ENCODE measurements at places on chromosomes 11 and 22.

GRCh38 chr22:17684245-17684644 lies 45.7 kb downstream of the BCL2L13 start:
- DNase-seq = no peak

- DNase-seq = no peak
These were observed 13.8 kb upstream of the KAT5 start for GRCh38 chr11:65698205-65698604.

DNA sequence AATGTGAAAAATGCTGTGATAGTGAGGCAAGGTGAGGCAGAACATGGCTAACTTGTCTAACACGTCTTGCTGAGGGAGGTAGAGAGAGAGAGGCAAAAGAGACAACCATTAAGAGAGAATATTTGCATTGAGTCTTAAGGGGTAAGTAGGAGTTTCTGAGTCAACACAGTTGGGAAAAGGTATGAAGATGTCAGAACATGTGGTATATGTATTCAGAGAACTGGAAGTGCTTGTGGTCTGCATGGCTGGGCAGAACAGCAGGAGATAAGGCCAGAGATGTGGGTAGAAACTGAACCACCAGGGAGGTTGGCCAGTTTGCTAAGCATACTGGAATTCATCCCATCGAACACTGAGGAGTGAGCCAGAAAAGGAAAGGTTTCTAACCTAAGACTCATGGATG lies 25.0 kb upstream of the SLC5A1 start:
- no peak for DNase-seq

- DNase-seq = no peak
These were observed 53.6 kb downstream of the LRRC32 start for GRCh38 chr11:76616676-76617552.

DNA sequence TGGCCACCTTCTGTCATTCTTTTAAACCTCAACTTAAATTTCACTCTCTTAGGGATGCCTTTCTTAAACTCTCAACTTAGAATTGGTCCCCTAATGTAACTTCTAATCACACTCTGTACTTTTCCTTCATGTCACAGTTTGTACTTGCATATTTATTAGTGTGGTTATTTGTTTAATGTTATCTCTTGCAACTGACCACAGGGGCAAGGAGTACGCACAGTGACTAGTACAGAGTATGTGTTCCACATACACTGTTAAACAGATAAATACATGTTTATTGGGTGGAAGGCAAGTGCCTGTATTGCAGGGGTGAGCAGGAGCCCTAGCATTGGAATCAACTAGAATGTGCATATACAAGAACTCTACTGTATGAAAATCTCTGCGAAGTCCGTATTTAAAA lies 554.0 kb downstream of the INSC start:
- DNase-seq = no peak

DNA sequence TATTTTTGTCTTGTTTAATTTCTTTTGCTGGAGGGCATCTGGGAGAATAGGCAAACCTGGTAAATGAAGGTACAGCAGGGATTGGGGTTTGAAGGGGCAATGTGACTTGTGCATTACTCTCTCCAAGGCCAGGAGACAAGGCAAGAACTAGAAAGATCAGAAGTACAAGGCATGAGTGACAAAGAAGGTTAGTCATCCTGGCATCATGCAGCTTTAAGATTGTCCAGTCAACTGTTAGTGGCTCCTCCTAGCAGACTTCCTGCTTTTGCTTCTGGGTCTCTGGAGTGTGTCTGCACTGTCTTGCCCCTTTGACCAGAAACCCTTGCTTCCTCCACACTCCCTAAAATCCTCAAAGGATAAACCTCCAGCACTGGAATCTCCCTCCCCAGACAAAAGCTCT lies 27.2 kb upstream of the GLYATL1 start:
- no peak for DNase-seq

DNA sequence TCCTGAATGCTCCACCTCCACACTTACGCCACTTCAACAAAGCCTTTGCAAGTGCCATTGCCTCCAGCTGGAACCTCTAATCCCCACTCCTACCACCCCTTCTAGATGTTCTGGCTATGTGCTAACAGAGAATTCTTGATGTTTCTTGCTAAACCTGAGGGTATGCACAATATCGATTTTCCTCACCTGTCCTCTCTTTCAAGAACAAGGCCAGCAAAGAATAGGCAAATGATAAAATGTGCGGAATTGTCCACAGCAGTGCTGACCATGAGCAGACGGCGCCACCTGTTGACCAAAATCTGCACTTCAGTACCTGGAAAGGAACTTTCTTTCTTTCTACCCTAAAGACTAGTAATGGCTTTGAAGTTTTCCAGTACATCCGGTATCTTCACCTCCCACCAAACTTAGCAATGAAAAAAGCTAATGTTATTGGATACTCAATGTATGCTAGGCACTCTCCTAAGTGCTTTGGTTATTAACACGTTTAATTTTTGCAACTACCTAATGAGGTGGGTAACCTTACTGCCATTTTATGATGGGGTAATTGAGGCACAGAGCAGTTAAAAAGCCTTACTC lies 3.4 kb downstream of the TIMM10 start:
- DNase-seq = peak; percentile 20

- DNase-seq = no peak
These were observed 817 bp upstream of the IFITM5 start for GRCh38 chr11:299951-300735.

- peak; percentile 26 for DNase-seq
These were observed 9.8 kb upstream of the FAM111B start for GRCh38 chr11:59097113-59097708.

DNA sequence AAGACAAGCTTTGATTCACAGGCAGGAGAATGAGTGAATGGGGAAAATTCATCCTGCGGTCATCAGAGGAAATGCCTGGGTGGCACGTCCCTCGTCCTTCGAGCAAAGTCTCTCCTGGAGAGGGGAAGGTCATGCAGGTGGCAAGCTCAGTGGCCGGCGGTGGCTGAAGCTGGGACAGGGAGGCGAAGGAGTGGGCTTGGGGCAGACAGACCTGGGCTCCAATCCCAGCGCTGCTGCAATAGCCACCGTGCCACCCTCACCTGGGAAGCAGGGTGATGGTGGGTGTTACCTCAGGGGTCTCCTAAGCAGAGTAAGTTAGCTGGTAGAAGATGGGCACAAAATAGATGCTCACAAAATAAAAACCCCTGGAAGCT lies 22.4 kb upstream of the CACNG2 start:
- DNase-seq = no peak

DNA sequence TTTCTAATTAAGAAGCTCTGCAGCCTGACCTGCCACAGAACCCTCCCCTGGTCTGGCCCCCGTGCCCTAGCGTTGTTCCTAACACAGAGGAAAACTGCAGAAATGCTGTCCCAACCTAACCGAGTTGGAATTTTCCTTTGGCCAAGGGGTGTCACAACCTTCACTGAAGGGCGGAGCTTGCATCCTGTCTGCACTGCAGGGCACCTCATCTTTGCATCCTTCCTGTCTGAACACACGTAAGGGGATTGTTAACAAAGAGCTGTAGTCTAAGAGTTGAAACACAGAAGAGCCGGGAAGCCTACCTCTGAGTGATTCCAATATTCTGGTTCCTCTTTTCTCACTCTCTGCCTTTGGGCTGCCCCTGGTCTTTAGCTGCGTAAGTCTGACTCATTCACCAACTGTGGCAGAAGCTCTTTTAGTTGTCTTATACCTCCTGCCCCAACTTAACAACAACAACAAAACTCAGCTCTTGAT lies 1.6 kb downstream of the DIXDC1 start:
- DNase-seq = no peak

GRCh38 chr22:39349506-39349966 lies 255 bp upstream of the SYNGR1 start:
- DNase-seq = no peak

- DNase-seq = no peak
These were observed 8.6 kb upstream of the APBB1 start for GRCh38 chr11:6427516-6427915.

- DNase-seq = no peak
These were observed 71.8 kb upstream of the TP53I11 start for GRCh38 chr11:45022294-45023064.

DNA sequence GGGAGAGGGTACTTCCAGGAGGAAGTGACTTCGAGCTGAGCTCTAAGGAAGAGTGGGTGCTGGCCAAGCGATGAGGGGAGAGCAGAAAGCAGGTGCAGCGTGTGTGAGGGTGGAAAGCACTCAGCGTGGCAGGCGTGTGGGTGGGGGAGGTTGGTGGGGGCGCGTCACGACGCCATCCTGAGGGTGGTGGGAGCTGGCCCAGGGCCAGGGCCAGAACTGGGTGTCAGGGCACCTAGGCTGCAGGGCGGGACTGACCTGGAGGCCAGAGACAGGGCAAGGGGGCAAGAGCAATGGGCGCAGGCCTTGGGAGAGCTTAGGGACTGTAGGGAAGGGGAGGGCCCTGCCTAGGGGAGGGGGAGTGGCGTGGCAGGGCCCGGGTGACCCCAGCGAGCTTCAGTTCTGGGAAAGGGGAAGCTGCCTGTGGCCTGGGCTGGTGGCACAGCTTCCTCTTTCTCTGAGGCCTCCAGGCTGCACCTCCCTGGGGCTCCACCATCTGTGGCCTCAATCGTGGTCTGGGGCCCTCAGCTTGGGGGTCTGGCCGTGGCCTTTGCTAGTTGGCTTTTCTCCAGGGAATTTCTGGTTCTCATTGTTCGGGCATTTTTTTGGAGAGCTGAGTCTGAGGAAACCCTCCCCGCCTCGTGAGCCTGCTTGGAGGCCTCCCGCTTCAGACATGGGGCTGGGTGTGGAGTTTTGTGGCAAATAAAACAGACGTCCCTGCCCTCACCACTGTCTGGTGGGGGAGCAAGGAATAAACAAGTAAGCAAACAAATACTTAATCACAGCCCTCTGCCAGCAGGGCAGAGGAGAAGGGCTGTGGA lies 8.9 kb downstream of the RELT start:
- DNase-seq = no peak

- no peak for DNase-seq
These were observed 85.9 kb upstream of the SNX19 start for GRCh38 chr11:131002145-131002544.

- no peak for DNase-seq
These were observed 5.4 kb downstream of the DAGLA start for GRCh38 chr11:61685617-61685967.

DNA sequence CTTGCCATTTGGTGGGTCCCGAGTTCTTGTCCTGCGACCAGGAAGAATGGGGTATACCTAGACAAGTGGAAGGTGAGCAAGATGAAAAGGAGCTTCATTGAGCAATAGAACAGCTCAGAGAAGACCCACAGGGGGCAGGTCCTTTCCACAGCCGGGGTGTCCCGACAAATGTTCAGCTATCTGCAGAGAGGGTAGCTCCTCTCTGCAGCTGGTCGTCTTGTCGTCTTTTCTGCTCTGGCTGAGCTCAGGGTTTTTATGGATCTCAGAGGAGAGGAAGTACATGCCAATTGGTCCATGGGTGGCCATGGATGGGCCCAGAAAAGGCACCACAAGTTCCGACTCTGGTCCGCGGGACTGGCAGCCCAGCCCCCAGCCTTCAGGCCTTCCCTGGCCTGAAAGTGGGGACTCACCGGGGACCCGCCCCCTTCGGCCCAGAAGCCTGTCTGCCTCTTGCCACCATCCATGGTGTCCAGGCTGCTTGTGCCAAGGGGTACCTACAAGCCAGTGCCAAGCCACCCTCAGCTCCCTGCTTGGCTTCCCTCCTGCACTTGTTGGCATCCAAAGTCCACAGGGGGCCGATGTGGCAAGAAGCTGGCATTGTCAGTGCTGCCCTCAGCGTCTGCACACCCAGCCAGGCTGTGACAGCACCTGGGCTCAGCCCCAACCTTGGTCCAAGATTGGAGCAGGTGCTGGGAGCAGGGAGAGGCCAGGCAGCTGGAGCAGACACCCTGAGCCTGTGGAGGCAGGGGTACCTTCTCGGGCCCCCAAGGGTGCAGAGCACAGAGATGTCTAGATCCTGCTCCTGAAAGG lies 438.9 kb downstream of the TBC1D22A start:
- no peak for DNase-seq

GRCh38 chr11:79285756-79286155 lies 155.1 kb downstream of the TENM4 start:
- DNase-seq = no peak

DNA sequence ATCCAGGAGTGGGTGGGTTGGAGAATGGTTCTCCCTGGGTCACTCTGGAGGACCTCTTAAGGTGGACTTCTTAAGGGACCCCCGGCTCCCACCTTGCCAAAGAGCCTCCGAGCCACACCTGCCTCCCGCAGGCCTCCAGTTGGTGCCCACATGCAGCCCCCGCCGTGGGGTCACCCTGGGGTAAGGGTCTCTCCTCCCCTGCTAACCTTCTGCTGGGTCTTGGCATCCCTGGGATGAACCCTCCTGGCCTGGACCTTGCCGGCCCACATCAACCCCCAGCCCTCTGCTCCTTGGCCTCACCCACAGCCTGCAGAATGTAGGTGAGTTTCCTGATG lies 12.5 kb upstream of the MUC6 start:
- no peak for DNase-seq

DNA sequence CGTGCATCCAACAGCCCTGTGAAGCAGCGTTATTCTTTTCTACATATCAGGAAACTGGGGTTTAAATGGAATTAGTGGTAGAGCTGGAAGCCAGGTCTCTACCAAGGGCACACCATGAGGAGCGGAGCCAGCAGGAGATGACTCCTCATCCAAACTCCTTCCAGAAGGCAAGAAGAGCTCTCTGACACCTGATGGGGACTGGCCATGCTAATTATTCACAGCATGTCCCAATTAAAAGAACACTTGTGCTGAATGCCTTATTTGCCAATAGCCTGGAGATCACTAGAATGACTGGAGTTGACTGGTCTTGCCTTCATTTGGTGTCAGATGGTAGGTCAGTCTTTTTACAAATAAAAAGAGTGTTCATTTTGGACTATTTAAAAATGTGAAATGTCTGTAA lies 32.9 kb upstream of the SLN start:
- DNase-seq = no peak

GRCh38 chr11:18013790-18014507 lies 1.1 kb upstream of the SERGEF start:
- no peak for DNase-seq

DNA sequence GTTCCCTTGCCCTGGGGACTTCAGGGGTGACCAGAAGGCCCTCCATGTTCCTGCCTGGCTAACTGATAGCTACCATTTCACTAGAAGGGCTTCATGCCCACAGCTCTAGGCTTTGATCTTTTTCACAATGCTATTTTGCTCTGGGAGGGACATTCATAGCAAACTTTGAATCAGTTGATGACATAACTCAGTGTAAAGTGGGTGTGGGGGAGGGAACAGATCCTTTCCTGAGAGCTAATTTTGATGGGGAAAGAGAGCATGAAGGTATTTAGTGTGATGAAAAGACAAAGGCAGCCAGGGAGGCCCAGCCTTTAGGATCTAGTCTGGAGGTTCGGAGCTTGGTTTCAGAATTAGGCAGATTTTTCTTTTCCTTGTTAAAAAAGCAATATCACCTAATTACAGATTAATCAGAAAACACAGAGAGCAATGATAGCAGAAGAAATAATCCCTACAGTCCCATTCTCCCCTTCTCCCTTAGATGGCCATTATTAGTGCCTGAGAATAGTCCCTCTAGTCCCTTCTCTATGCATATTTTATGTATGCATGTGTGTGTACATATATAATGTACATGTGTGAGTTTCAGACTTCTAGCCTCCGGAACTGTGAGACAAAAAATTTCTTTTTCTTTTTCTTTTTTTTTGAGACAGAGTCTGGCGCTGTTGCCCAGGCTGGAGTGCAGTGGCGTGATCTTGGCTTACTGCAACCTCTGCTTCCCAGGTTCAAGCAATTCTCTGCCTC lies 46.9 kb downstream of the YWHAH start:
- DNase-seq = no peak

GRCh38 chr11:105401269-105401809 lies 208.5 kb upstream of the GRIA4 start:
- DNase-seq = no peak

- DNase-seq = no peak
These were observed 101.9 kb downstream of the GGTLC2 start for GRCh38 chr22:22746061-22746962.
